Activated T-cell treated with anti-CD3 and anti-CD28 coated beads, Interleukin-2, amount 50 U/mL, for 72 hours (primary cell): ENCODE measurements at places on chromosomes 7 and 10. TPM values are rescaled to one million over a fixed set of nuclear protein-coding genes. Genes with fewer than 3 reads are reported as not detected.

Gene CYP26A1
- not detected for total RNA-seq

Gene FGFR2
- not detected for total RNA-seq

Gene IFT22
- 5.1 TPM for total RNA-seq

Gene ZP3
- total RNA-seq, result 11.8 TPM

Gene OGDHL
- 0.99 TPM for total RNA-seq

Gene C7orf57
- total RNA-seq, result 0.56 TPM

Gene FAM25A
- not detected for total RNA-seq
